Activated CD8-positive, alpha-beta memory T cell treated with anti-CD3 and anti-CD28 coated beads, Interleukin-2, amount 10 ng/mL, durations not matched to agents 7 days and 5 days (primary cell): ENCODE measurements at places on chromosomes 1 and 21. TPM values are rescaled to one million over a fixed set of nuclear protein-coding genes. Genes with fewer than 3 reads are reported as not detected.
A peak's percentile ranks its signal among the peaks of the same experiment; 100 is the strongest.

GRCh38 chr1:31000301-31000700 lies 65.2 kb downstream of the PUM1 start:
- peaks cover 62% of the 10 kb centered on the region for H3K36me3 ChIP-seq
- no peaks in the 10 kb centered on the region for H3K27me3 ChIP-seq
- no peak for DNase-seq
- no peak overlapping the region for H3K27ac ChIP-seq

GRCh38 chr1:44326024-44326701 lies 28.9 kb downstream of the ERI3 start:
- no peak overlapping the region for H3K27ac ChIP-seq
- no peak overlapping the region for H3K4me3 ChIP-seq
- H3K27me3 ChIP-seq: no peaks in the 10 kb centered on the region
- H3K36me3 ChIP-seq: no peaks in the 10 kb centered on the region
- H3K4me1 ChIP-seq: no peaks in the 10 kb centered on the region

ERG gene
- not detected for total RNA-seq

GRCh38 chr1:43034778-43035177 lies 76.1 kb upstream of the SLC2A1 start:
- no peak overlapping the region for H3K4me3 ChIP-seq
- no peaks in the 10 kb centered on the region for H3K36me3 ChIP-seq

DNA sequence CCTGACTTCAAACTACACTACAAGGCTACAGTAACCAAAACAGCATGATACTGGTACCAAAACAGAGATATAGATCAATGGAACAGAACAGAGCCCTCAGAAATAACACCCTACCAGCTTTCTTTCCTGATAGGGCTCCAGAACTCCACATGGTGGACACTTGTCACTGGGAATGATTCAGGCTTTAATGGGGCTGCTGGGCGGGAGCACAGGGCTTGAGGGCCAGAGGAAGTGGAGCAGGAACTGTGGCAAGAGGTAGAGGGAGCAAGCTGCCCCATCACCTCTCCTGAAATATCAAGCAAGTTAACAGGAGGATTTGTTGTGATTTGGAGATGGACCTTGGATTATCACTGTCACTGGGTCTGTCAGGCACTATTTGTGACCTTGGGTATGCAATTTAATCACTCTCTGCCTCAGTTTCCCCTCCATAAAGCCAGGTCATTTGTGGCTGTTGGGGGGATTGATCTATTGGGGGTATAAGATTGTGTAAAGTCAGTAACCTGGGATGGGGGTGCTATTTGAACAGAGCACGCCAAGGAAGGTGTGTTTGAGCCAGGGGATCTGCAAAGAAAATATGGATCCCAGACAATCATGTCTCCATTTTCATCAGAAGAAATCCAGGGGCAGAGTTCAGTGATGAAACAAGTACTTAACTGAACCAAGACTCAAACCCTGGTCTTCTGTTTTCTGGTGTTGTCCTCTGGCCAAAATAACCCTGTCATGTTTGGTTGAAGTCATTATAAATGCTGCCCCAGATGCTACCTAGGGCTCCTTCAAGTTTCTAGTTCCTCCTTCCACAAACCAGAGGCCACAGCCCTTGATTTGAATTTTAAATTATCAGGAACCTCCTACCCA lies 25.2 kb downstream of the ETS2 start:
- H3K4me1 ChIP-seq: peaks cover 9% of the 10 kb centered on the region
- DNase-seq: no peak
- no peak overlapping the region for H3K27ac ChIP-seq
- H3K27me3 ChIP-seq: peaks cover 5% of the 10 kb centered on the region

TNFRSF1B gene
- 370 TPM for total RNA-seq

GRCh38 chr1:22539510-22540118 lies 23.7 kb upstream of the EPHA8 start:
- no peak for DNase-seq
- no peaks in the 10 kb centered on the region for H3K36me3 ChIP-seq
- no peak overlapping the region for H3K27ac ChIP-seq
- peaks cover 8% of the 10 kb centered on the region for H3K4me1 ChIP-seq
- H3K27me3 ChIP-seq: no peaks in the 10 kb centered on the region
- H3K4me3 ChIP-seq: no peak overlapping the region

NUCKS1 gene
- total RNA-seq: 211 TPM

GRCh38 chr1:178374016-178374415 lies 122.7 kb downstream of the CLEC20A start:
- H3K27me3 ChIP-seq: peaks cover 2% of the 10 kb centered on the region
- H3K4me1 ChIP-seq: no peaks in the 10 kb centered on the region
- H3K36me3 ChIP-seq: no peaks in the 10 kb centered on the region

DNA sequence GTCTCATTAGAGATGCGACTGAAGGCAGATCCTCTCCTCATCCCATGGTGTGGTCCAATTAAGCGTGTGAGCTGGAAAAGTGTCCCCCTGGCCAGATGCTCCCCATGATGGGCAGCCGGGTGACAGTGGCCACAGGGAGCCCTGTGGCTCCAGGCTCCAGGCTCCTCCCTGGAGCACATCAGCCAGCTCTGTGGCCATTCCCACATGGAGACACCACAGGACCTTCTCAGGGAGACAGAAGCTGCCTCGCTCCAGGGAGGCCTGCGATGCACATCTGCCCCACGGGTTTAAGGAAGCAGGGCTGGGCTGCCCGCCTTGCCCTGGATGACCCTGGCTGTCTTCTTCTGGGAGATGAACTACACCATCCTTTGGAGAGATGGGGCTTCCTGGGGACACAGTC lies 99.9 kb upstream of the TLR5 start:
- H3K36me3 ChIP-seq: no peaks in the 10 kb centered on the region
- no peak overlapping the region for H3K4me3 ChIP-seq
- DNase-seq: no peak
- H3K27me3 ChIP-seq: peaks cover 17% of the 10 kb centered on the region
- H3K4me1 ChIP-seq: peaks cover 13% of the 10 kb centered on the region
- H3K27ac ChIP-seq: no peak overlapping the region

DNA sequence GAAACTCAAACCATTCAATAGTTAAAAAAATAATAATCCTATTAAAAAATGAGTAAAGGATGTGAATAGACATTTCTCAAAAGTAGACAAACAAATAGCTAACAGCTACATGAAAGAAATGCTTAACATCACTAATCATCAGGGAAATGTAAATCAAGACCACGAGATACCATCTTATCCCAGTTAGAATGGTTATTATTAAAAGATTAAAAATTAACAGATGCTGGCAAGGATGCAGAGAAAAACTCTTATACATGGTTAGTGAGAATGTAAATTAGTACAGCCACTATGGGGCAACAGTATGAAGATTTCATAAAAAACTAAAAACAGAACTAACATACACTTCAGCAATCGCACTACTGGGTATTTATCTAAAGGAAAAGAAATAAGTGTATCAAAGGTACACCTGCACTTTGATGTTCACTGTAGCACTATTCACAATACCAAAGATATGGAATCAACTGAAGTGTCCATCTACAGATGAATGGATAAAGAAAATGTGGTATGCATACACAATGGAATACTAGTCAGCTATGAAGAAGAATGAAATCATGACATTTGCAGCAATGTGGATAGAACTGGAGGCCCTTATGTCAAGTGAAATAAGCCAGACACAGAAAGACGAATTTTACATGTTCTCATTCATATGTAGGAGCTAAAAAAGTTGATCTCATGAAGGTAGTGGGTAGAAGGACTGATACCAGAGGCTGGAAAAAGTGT lies 117.9 kb downstream of the ACBD6 start:
- no peaks in the 10 kb centered on the region for H3K27me3 ChIP-seq
- H3K36me3 ChIP-seq: peaks cover 56% of the 10 kb centered on the region
- no peak for DNase-seq
- no peak overlapping the region for H3K4me3 ChIP-seq
- peaks cover 15% of the 10 kb centered on the region for H3K4me1 ChIP-seq

DNA sequence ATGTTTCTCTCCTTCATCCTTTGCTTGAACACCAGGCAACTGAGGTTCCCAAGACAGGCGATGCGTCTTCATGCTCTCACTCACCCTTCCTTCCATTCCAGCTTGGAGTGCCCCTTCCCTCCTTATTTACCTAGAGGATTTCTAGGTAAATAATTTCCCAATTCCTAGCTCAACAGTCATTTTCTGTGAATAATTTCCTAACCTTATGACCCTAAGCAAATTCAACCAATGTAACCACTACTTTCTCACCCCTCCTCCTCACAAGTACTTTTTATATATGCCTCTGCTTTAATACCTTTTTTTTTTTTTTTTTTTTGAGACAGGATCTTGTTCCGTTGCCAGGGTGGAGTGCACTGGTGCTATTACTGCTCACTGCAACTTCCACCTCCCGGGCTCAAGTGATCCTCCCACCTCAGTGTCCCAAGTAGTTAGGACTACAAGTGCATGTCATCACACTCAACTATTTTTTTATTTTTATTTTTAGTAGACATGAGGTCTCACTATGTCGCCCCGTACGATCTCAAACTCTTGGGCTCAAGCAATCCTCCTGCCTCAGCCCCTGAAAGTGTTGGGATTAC lies 86.7 kb downstream of the USP24 start:
- no peak for DNase-seq
- peak overlapping the region; percentile 14 for H3K4me3 ChIP-seq
- peak overlapping the region; percentile 79 for H3K27ac ChIP-seq
- H3K4me1 ChIP-seq: peaks cover 31% of the 10 kb centered on the region
- H3K27me3 ChIP-seq: no peaks in the 10 kb centered on the region

COG2 gene
- total RNA-seq: 25.8 TPM

DNA sequence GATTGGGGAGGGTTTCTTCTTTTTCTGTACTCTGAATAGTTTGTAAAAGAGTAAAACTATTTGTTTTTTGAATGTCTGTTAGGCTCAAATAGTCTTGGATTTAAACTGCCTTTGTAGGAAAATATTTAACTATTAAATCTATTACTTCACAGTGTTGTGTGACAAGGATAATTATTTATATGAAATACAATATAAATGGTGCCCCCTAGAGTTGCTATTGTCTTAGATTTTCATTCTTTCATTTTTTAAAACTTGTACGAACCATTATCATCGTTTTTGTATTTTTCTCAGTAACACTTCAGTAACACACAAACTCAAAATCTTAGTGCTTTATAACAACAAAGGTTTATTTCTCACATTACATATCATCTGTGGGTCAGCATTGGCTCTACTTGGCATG lies 37.4 kb downstream of the C1orf185 start:
- H3K4me1 ChIP-seq: no peaks in the 10 kb centered on the region
- no peak overlapping the region for H3K27ac ChIP-seq
- DNase-seq: no peak
- no peaks in the 10 kb centered on the region for H3K36me3 ChIP-seq
- no peak overlapping the region for H3K4me3 ChIP-seq

DNA sequence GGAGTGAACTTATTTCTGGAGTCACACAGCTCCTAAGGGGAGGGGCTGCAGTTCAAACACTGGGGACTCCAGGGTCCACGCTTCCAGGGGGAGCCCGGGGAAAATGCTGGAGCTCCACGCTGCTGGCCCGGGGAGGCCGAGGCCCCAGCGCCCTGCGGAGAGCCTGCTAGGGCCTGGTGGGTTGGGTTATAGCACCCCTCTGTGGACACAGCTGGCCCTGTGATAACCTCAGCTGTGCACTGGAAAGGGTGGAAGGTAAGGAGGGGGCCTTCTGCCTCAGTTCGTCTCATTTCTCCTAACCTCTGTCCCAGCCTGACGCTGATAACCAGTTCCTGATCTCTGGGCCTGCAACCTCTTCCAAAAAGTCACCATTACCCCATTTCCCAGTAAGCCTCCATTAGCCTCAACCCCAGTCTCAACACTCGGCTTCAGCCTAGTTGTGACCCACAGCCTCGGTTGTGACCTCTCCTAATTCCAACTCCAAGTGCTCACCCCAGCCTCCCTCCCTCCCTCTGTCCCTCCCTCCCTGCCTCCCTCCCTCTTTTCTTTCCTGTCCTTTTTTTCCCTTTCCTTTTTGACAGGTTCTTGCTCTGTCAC lies 7.1 kb downstream of the NBL1 start:
- no peak overlapping the region for H3K4me3 ChIP-seq
- peak; percentile 66 for DNase-seq
- H3K36me3 ChIP-seq: no peaks in the 10 kb centered on the region
- no peak overlapping the region for H3K27ac ChIP-seq
- no peaks in the 10 kb centered on the region for H3K27me3 ChIP-seq
- H3K4me1 ChIP-seq: peaks cover 25% of the 10 kb centered on the region

DNA sequence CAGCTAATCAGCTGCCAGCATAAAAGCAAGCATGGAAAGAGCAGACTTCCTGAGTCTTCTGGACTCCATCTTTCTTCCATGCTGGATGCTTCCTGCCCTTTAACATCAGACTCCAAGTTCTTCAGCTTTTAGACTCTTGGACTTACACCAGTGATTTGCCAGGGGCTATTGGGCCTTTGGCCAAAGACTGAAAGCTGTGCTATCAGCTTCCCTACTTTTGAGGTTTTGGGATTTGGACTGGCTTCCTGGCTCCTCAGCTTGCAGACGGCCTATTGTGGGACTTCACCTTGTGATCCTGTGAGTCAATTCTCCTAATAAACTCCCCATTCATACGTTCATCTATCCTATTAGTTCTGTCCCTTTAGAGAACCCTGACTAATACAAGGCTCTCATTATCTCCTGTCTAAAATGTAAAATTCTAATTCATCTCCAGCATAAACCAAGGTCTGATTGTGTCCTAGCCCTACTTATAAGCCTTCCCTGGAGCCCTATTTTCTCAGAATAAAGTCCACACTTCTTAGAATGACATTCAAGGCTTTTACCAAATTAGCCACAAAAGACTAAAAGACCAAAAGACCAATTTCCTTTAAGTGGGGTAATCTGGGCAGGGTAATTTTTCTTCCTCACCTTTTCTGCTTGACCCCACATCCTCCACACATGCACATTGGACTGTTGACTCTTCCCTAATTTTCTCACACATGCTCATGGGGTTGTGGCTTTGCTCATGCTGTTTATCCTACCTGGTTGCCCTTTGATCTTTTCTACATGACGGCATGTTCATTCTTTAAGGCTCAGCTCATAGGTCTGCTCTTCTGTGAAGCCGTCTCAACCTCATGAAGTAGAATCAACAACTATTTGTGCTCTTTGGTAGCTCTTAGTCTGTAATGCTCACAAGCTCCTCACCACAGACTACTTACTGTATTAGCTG lies 18.1 kb upstream of the ENAH start:
- H3K4me1 ChIP-seq: peaks cover 7% of the 10 kb centered on the region
- H3K27ac ChIP-seq: no peak overlapping the region
- no peak for DNase-seq
- no peaks in the 10 kb centered on the region for H3K36me3 ChIP-seq
- peaks cover 10% of the 10 kb centered on the region for H3K27me3 ChIP-seq
- no peak overlapping the region for H3K4me3 ChIP-seq

DNA sequence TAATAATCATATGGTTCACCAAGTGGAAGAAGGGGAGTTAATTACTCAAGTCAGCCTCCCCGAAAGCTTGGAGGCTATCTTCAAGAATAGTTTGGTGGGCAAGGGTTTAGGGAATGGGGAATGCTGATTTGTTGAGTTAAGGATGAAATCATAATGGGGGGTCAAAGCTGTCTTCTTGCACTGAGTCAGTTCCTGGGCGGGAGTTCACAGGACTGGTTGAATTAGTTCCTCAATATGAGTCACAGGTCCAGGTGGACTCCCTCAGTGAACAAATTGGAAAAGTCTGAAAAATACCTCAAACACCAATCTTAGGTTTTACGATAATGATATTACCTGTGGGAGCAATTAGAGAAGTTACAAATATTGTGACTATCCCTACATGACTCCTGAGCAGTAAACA lies 115.2 kb upstream of the COA6 start:
- DNase-seq: no peak
- H3K27ac ChIP-seq: no peak overlapping the region
- H3K27me3 ChIP-seq: peaks cover 8% of the 10 kb centered on the region
- peaks cover 34% of the 10 kb centered on the region for H3K36me3 ChIP-seq

GRCh38 chr1:3677484-3677883 lies 25.2 kb downstream of the TP73 start:
- peaks cover 10% of the 10 kb centered on the region for H3K27me3 ChIP-seq
- H3K4me3 ChIP-seq: no peak overlapping the region
- no peaks in the 10 kb centered on the region for H3K36me3 ChIP-seq

OR2L13 gene
- not detected for total RNA-seq

- no peaks in the 10 kb centered on the region for H3K36me3 ChIP-seq
- H3K27me3 ChIP-seq: peaks cover 5% of the 10 kb centered on the region
- H3K4me3 ChIP-seq: no peak overlapping the region
- H3K4me1 ChIP-seq: peaks cover 8% of the 10 kb centered on the region
- H3K27ac ChIP-seq: no peak overlapping the region
Measured at GRCh38 chr1:211648336-211648735, 27.1 kb downstream of the NEK2 start.
